ENCODE measurements at places on chromosomes 6 and 20.

DNA sequence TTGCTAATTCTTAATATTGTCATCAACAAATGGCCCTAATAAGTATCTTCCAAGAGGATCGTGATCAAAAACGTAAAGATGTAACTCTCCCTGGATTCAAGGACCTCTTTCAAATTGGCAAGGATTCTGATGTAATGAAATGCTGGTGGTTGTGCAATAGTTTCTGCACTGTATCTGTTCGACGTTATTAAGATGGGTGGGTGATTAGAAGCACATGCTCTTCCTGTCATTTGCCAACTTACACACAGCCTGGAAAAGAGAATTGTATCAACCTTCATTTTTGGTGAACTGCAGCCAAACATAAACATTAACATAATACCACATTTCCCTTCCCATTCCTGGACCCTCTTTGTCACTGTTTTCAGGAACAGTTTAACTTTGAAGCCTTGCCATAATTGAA, 9.8 kb downstream of the FOXQ1 start:
- DNase-seq, result no peak

- no peak for DNase-seq
Observed at GRCh38 chr6:28922821-28923317, 916 bp downstream of the TRIM27 start.

GRCh38 chr20:53216856-53217576, 244.9 kb downstream of the TSHZ2 start:
- peak; percentile 74 for DNase-seq

DNA sequence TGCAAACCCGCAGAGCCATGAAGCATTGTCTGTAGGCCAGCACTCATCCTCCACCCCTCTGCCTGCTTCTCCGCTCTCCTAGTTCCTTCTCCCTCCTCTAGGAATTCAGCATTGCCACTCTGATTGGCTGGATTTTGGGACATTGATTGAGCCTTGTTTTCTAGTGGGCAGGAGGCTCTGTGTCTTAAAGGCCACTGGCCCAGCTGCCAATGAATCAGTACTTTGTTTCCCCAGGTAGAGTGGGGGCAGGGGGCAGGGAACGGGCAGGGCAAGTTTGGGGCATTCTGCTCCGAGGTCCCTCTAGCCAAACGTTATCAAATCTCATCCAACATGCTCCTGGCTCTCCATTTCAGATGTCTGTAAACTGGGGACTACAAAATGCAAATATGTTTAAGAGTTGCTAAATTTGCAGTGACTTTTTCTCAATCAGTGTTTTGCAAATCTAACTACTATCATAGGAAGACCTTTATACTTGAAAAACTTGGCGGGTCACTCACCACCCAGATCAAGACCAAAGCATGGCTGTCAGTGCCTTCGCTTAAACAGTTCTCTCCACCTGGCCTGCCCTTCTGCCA, 10.4 kb upstream of the BPI start:
- DNase-seq, result no peak

- no peak for DNase-seq
Observed at GRCh38 chr20:49843770-49844380, 31.2 kb downstream of the SLC9A8 start.

GRCh38 chr6:90347411-90347851, 50.8 kb upstream of the BACH2 start:
- DNase-seq, result no peak

- DNase-seq, result no peak
Observed at GRCh38 chr20:49880724-49881445, 34.4 kb downstream of the SPATA2 start.

GRCh38 chr6:87561017-87561416, 28.8 kb downstream of the RARS2 start:
- DNase-seq, result no peak

GRCh38 chr20:63736893-63737694, 630 bp downstream of the LIME1 start:
- DNase-seq, result peak; percentile 43

DNA sequence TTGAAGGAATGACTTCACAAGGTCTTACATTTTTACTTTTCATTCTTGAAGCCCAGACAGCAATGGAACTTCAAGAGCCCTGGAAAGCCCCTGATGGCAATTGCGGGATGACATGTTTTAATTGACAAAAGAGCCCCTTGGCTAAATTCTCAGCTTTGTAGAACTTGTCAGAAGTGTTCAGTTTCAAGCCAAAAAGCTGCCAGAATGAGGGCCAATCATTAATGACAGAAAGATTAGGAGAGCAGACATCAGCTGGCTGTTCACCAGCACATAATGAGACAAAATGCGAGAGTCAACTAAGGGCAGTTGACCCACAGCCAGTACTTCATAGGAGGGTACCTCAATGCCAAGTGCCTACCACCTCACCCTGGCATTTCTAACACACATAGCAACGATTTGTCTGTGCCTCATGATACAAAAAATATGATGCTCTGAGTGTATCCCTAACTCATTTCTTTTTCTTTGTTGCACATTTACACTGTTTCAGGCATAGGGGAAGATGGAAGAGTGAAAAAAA, 243.1 kb downstream of the MYLK4 start:
- DNase-seq, result no peak

- DNase-seq, result no peak
Observed at GRCh38 chr6:159137676-159138075, 31.5 kb upstream of the FNDC1 start.

DNA sequence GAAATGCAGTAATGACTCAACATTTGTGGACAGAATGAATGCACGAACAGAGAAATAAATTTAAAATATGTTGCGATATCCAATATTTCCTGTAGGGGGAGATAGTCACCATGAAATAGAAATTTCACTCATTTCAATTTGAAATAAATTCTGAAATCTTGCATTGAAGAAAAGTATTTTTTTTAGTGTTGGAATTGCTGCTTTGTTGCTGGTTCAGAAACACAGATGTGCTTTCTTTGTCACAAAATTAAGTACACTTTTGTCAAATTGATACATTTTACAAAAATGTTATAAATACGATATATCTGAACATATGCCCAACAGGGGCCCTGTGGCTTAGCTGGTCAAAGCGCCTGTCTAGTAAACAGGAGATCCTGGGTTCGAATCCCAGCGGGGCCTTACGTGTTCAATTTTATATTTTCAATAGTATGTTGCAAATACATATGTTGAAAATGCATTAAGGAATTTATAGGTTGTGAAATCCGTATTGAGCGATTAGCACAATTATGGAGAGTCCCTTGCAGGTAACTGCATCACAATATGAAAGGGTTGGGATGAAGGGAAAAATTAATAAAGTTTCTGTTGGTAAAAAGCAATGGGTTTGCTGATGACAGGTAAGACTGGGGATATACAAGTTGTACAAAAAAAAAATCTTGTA, 85.4 kb upstream of the PRSS16 start:
- no peak for DNase-seq

DNA sequence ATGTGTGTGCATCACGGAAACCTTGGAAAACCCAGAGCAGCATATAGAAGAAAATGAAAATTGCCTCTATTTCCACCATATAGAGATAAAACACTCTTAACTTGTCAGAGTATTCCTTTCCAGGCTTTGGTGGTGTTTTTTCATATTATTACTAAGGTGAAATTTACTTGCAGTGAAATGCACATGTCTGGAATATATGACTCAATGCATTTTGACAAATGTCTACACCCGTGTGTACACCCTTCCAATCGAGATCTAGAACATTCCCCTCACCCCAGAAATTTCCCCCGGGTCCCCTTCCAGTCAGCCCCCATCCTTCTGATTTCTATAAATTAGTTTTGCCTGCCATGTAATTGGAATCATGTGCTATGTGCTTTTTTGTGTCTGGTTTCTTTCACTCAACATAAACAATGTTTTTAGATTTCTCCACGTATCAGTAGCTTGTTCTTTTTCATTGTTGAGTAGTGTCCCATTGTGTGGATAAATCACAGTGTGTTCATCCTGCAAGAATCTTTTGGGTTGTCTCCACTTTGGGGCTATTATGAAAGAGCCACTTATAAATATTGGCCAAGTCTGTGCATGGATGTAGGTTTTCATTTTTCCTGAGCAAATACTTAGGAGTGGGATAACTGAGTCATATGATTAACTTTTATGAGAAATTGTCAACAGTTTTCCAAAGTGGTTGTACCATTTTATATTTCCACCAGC, 19.9 kb upstream of the PREX1 start:
- DNase-seq, result no peak

- no peak for DNase-seq
Observed at GRCh38 chr6:82040405-82041221, 206.9 kb downstream of the IBTK start.

DNA sequence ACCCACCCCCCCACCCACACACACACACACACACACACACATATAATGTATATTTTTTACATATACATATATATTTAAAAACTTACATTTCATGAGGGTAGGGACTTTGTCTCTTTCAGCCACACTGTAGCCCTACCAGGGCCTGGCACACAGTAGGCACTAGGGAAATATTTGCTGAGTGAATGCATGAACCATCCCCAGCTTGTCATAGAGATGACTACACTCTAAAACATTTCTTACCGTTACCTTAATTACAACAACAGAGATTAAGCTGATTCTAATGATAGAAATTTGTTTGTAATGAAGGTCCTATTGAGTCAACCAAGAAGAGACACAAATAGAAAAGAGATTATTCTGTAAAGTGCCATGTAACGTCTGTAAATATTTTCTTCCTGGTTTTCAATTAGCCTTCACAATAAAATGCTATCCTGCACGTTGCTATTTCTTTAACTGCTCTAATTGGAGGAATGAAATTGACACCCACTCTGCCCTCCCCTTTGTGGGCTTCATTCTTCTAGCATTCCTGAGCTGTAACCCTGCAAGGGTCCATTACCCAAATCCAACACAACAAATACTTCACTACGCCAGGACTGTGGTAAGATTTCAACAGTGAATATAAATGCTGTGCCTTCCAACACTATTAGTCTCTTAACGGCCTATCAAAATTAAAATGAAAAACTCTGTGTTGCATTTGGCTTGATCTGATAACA, 30.8 kb downstream of the SIM1 start:
- DNase-seq, result no peak

- DNase-seq, result no peak
Observed at GRCh38 chr6:77447254-77447653, 16.0 kb downstream of the HTR1B start.

- no peak for DNase-seq
Observed at GRCh38 chr6:11929241-11929835, 82.8 kb upstream of the HIVEP1 start.

- no peak for DNase-seq
Observed at GRCh38 chr6:166949528-166950442, 6.6 kb downstream of the RNASET2 start.

DNA sequence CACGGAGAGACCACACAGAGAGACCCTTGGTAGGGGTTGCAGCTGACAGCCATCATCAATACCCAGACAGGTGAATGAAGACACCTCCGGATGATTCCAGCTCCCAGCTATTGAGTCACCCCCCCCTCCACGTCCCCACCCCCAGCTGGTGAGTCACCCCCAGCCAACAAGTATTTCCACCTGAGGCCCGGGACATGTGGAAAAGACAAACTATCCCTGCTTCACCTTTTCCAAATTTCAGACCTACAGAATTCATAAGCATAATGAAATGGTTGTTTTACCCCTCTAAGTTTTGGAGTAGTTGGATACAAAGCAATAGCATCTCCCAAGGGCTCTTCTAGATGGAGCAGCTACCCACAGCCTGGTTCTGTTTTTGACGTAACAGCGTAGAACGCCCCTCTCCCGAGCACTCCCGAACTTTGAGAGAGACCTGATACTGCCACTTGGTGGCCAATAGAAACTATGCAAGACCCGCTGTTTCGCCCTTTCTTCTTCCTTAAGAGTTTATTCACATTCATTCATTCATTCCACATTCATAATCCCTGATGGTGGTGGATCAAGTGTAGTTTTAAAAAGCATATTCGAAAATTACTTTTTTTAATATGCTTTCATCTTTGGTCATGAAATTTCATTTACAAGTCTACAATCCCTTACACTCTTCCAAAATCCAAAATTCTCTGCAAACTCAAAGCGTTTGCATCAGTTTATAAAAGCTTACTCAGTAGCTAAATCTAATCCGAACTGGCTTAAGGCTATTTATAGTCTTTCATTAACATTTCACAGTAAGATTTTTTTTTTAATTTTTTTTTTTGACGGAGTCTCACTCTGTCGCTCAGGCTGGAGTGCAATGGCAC, 15.1 kb upstream of the PPP1R16B start:
- no peak for DNase-seq

DNA sequence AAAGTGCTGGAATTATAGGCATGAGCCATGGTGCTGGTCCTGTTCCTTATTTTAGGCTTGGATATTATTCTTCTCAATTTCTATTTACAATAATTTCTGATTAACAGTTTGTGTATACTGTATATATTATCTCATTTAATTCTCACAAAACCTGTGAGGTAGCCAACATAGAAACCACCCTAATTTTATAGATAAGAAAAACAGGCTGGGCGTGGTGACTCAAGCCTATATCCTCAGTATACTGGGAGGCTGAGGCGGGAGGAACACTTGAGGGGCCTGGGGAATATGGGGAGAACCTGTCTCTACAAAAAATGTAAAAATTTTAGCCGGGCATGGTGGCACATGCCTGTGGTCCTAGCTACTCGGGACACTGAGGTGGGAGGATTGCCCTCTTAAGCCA, 3.8 kb upstream of the AFG1L start:
- no peak for DNase-seq

GRCh38 chr6:16764188-16764950, 3.1 kb upstream of the ATXN1 start:
- DNase-seq, result no peak

- no peak for DNase-seq
Observed at GRCh38 chr20:39605908-39606307, 643.8 kb downstream of the DHX35 start.

DNA sequence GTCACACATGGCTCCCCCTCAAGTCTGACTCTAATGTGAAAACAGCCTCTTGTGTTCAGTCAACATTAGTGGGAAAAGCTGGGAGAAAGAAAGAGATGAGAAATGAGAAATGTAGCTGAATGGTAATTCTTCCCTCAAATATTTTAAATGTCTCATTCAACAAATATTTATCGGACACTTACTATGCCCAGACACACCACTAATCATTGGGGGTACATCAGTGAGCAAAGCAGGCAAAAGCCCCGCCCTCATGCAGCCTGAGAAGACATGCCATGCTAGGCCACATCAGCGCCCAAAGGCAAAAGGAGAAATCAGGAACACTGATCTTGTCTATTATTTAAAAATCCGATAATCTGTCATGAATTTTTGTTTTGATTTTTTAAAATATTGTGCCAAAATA, 89.9 kb upstream of the ASF1A start:
- no peak for DNase-seq

DNA sequence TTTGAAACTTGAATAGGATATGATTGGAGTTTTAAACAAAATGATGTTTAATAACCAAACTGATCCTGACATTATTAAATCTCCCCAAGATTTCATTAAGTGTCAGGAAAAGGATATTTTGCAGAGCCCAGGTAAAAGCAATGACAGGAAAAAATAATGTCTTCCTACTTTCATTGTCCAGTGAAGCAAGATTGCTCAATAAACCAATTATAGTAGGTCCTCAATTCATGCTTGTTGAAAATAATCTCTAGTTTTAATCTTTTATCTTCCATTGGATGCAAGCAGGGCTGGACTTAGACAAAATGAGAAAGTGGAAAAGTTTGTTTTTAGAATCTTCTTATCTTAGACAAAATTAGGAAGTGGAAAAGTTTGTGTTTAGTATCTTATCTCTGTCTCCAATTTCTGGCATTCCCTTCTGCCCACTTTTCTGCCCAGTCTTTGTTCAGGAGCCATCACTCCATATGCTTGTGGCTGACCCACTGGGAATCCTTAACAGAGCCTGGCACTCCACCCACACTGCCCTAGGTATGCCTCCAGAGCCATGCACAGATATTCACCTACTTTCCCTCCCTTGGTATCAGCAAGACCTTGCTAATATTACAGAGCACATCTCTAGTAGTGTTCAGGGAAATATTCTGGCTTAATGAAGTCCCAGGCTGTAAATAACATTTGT, 57.0 kb upstream of the CARMIL1 start:
- DNase-seq, result no peak
